ENCODE measurements at places on chromosomes 11 and 22.

- no peak for DNase-seq
Measured at GRCh38 chr11:31887180-31887579, 76.1 kb upstream of the PAX6 start.

- no peak for DNase-seq
Measured at GRCh38 chr22:22687638-22688500, 43.5 kb downstream of the GGTLC2 start.

GRCh38 chr22:49587987-49588386 lies 239.7 kb downstream of the BRD1 start:
- no peak for DNase-seq

- DNase-seq: peak; percentile 11
Measured at GRCh38 chr11:107689317-107690202, 22.3 kb downstream of the SLN start.

- DNase-seq: no peak
Measured at GRCh38 chr22:37562049-37562875, 2.0 kb downstream of the CDC42EP1 start.

DNA sequence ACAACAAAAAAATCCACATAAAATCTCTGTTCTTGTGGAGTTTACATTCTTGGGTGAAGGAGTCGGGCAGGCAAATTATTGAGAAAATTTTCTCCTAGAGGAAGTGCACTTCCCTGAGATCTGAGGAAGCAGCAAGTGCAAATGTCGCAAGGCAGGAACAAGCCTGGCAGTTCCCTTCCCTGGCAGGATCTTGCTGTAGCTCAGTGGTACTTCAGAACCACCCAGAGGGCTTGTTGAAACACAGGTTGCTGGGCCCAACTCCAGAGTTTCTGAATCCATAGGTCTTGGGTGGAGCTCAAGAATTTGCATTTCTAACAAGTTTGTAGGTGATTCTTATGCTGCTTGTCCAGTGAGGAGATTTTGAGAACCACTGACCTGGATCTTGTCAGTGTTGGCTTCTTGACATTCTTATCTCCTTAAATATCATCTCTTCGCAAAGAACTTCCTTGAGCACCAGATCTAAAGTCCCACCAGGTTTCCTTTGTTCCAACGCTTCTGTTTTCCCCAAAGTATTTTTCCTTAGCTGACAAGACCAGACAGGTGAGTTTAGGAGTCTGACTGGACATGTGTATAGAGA lies 9.6 kb downstream of the QSER1 start:
- no peak for DNase-seq

- no peak for DNase-seq
Measured at GRCh38 chr11:63699896-63700295, 18.6 kb downstream of the RTN3 start.

DNA sequence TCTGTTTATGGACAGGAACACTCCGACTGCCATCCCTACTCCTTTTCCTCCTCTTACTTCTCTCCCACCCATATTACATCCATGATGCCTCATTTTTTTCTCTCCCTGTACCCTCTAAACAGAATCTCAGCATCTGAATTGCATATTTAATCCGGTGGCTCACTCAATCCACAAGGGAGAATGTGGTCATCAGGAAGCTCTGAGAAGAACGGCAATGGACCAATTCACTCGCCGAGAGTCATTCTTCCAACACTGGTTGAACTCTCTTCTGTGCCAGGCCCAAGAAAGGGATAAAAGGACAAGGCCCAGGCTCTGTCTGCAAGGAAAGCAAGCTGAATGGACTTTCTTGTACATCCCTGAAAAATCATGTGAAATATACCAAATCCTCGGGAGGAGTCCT lies 15.9 kb downstream of the MAP6 start:
- DNase-seq: no peak

GRCh38 chr11:97751952-97752351 lies 1268.8 kb upstream of the CNTN5 start:
- no peak for DNase-seq
